ENCODE measurements at places on chromosomes 2 and 18.
A peak's percentile ranks its signal among the peaks of the same experiment; 100 is the strongest.

- DNase-seq: peak; percentile 37
These were observed 16.5 kb upstream of the TGFA start for GRCh38 chr2:70570041-70570661.

DNA sequence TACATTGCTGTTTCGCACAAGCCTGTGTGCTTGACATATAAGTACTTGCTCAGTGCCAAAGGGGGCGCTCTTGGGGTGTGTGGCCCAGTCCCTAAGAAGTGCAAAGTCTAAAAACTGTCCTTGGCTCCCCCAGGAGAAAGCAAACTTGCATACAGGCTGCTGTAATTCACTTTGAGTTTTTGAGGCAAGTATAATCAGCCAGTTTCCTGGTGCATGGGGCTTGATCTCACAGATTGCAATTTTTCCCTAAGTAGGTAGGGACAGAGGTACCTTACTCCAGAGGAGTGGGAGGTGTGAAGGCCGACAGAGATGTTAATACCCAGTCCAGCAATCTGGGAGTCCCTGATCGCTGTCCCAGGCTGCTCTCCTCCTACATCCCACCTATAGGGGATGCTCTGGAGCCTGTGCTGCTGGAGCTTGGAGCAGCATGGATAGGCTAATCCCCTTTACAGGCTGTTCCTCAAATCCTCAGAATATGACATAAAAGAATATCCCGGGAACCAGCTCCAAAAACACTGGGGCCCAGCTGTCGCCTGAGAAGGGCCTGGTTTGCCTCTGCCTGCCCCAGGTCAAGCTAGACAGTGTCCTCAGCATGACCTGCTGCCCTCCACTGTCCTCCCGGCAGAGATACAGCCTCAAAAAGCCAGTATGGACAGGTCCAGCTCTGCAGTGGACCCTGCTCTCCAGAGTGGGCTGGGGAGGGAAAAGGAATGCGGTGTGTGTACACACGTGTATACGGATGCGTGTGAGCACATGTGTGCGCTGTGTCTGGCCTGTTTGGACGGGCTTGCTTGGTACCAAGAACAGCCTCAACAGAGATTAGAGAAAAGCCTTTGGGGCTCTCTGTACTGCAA lies 136.5 kb upstream of the HAAO start:
- DNase-seq: no peak

DNA sequence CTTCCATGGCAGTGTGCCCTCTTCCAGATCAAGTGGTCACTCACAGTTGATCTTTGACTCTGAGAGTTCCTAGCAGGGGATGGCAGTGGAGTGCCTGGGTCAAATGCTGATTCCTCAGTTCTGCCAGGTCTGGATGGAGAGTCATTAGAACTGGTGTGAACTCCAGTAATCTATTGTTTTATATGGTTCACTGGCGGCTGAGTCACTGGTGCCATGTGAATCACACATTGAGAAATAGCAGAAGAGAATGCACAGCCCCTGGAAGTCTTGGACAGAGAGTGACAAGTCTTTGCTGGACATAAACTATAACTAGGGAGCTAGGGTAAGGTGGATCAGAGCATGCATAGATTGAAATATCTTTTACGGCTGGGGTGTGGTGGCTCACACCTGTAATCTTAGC lies 86.9 kb downstream of the EIF2AK3 start:
- DNase-seq: no peak

DNA sequence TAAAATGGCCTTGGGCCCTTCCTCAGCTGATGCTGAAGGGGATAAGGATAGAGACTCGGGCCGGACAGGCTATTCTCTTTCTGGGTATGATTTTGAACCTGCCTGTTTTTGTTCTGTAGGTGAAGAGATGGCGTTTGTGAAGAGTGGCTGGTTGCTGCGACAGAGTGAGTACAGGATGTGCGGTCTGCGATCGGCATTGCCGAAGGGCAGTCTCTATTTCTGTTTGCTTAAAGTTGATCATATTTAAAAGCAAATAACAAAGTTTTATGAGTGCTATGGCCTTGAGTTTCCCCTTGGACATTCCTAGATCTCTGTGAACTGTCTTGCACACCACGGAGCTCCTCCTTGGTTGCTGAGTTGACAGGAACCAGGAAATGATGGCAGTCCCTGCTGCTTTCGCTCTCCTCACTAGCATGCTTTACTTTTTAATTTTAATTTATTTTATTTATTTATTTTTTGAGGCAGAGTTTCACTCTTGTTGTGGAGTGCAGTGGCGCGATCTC lies 15.7 kb downstream of the PLEKHB2 start:
- DNase-seq: no peak

DNA sequence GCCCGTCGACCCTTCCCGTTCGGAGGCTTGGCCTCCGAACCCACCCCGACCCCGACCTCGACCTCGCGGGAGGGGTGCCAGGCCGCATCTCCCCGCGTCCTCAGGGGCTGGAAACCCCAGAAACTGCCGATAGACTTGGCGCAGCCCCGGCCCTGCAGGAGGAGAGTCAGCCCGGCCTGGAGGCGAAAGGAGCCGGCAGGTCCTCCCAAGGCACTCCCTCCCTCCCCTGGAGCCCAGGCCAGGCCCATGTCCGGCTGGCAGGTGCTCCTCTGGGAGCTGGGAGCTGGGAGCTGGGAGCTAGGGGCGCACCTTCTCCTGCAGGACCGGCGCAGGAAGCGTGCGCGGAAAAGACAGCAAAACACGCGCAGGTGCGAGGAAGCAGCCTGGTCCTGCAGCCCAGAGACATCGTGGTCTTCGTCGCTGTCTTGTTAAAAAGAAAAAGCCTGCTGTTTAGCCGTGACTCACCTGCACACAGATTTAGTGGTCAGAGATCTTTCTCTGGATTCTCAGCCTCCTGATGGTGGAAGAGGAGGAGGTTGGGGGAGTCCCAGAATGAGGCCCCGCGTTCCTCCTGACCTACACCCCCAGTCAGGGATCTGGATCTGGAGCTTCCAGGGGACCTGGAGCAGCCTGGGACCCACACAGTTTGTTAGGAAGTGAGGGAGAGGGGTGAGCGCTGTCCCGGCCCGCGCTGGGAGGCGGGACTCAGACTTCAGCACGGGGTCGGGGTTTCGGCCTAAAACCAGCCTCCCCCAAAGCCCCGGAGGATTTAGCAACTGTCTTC lies 660 bp upstream of the MBP start:
- no peak for DNase-seq

DNA sequence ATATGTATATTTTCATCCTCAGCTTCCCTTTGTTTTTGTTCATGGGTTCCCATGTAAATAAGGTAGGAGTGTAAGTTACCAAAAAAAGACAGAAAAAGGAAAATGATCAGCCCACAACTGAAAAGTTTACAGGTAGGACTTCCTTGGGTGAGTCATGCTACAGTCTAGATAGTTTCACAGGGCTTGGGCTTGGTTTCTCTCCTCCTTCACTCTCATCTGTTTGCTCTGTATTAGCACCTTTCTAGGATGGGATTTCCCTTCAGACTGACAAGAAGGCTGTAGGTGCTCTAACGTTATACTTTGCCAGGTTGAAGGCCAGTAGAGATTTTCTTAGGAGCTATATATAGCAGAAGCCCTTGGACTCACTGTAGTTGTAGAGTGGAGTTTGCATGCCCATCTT lies 57.9 kb downstream of the FAM171B start:
- DNase-seq: no peak

DNA sequence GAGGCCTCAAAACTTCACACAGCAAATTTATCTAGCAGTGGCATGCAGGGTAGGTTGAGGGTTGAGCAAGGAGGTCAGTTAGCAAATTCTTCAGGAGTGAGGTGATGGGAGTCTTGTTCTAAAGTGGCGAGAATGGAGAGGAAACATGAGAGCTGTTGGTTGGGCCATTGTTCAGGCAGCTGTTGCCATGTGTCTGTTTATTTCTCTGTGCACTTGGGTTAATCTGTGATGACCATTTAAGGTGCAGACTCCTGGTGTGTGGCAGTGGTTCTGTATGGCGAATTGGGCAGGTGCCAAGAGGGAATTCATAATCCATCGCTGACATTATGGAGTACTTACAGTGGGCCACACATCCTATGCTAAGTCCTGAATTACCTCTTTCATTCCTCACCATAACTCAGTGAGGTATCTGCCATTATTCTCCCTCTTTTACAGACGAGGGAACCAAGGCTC lies 30.4 kb downstream of the TMEM178A start:
- no peak for DNase-seq

- no peak for DNase-seq
These were observed 28.3 kb downstream of the ARL5A start for GRCh38 chr2:151799886-151800292.

GRCh38 chr2:223585666-223586065 lies 16.5 kb downstream of the SCG2 start:
- DNase-seq: no peak

DNA sequence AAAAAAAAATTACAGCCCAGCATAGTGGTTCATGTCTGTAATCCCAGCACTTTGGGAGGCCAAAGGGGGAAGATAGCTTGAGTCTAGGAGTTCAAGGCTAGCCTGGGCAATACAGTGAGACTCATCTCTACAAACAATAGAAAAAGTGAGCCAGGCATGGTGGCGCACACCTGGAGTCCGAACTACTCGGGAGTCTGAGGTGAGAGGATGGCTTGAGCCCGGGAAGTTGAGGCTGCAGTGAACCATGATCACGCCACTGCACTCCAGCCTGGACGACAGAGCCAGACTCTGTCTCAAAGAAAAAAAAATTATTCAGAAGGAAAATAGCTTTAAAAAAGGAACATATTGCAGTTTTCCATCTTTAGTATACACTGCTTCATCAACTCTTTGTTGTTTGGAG lies 47.8 kb downstream of the CYP27C1 start:
- DNase-seq: no peak

- no peak for DNase-seq
These were observed 53.7 kb downstream of the FAM168B start for GRCh38 chr2:131039535-131039907.

DNA sequence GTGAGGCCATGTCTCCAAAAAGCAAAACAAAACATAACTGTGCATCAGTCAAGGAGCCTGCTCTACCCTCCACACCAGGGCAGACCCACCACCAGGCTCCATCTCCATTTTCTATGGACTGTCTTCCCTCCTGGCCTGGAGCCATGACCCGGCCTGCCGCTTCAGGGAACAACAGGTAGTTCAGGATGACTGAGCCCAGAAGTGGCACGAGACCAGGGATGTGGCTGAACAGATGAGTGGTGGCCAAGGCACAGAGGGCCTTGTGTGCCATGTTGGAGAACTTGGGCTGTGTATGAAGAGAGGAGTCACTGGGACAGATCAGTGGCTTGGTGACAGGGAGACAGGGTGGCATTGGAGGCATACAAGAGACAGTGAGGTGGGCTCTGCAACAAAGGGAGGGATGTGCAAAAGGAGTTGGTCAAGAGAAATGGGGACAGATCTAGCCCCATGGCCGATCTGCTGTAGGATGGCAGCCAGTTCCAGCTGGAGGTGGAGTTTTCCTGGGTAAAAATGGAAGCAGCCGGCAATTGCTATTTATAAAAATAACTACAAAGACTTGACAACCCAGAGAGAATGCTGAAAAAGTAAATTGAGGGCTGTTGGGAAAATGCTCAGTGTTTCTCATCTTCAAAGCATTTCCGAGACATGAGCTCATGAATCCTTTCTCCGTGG lies 35.0 kb downstream of the TMEM177 start:
- no peak for DNase-seq

DNA sequence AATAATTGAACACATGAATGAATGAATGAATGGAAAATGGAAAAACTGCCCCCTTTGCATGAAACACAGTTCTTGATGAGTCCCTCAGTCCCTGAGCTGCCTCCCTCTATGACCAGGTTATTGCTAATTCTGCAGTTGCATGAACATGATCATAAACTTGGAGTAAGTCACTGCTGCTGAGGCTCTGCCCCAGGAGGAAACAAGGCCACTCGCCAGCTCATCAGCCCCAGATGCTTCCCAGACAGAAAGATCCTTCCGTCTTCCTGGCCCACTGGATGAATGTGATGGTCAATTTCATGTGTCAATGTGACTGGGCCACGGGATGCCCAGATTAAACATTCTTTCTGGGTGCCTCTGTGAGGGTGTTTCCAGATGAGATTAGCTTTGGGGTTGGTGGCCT lies 16.4 kb downstream of the GPR45 start:
- no peak for DNase-seq

DNA sequence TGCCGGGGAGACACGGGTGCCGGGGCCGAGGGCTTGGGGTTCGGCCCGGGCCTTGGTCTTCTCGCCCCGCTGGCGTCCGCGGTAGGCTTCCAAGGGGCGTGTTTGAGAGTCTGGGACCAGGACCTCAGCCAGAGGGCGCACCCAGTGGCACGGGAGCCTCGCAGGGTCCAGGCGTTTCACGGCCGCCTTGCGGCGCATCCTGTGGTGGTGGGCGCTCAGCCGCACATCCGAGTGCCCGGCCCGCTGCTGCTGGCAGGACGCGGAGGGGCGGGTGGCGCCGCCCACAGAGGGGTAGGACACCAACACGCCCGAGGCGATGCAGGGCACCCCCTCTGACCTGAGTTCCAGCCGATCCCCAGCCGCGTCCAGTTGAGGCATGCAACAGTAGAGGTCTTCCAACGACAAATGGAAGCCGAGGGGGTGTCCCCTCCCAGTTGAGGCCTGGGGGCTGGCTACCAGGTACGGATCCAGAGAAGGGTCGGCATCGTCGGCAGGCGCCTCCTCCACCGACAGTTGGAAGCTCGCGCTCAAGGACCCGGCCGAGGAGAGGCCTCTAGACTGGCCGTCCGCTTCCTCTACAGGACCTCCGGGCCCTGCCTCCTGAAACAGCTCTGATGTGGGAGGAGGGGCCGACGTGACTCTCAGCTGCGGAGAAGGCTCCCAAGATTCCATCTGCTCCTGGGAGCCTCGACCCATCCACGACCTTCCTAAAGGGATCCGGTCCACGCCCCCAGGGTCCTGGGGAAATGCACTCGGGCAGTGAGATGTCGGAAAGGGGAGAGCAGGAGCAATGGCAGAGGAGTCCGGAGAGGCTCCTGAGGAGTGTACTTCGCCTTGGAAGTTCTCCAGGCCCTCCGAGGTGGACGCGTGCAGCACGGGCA lies 6.3 kb downstream of the C2orf81 start:
- no peak for DNase-seq

- DNase-seq: no peak
These were observed 13.7 kb upstream of the TNP1 start for GRCh38 chr2:216873573-216873972.
